Eye (tissue), 1 donor: ENCODE measurements at places on chromosomes 1 and 21.

DNA sequence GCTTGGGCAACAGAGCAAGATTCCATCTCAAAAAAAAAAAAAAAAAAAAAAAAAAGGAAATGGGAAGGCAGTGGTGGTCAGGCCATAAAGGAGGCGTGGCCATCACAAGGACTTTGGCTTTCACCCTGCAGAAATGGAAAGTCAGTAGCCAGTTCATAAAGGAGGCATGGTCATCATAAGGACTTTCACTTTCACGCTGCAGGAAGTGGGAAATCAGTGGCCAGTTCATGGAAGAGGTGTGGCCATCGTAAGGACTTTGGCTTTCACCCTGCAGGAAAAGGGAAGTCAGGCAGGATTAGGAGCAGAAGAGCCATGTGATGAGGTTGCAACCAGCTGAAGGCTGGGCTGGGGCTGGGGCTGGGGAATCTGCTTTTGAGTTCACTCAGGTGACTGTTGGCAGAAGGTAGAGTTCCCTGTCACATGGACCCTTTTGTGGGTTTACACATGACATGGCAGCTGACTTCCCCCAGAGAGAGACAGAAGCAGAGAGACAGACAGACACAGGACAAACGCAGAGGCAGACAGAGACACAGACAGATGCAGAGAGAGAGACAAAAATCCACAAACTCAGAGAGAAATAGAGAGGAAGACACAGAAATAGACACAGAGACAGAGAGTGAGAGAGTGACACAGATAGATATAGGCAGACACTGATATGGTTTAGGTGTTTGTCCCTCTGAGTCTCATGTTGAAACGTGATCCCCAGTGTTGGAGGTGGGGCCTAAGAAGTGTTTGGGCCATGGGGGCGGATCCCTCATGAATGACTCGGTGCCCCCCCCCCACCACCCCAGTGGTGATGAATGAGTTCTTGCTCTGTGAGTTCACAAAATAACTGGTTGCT, 263.9 kb upstream of the KAZN start:
- no peak for DNase-seq

DNA sequence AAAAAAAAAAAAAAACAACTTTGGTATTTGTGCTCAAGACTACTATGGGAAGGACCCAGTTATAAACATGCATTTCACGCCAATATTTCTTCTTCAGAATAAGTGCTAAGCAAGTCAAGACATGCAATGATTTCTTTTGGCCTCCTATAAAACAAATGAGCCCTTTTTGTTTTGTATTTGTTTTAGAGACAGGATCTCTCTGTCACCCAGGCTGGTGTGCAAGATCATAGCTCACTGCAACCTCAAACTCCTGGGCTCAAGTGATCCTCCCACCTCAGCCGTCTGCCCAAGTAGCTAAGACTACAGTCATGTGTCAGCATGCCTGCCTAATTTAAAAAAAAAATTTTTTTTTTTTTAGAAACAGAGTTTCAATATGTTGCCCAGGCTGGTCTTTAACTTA, 348.7 kb downstream of the PCP4 start:
- DNase-seq: no peak

GRCh38 chr1:207647671-207648333, 2.9 kb downstream of the CR1L start:
- no peak for DNase-seq

GRCh38 chr21:41112740-41113692, 54.9 kb upstream of the BACE2 start:
- DNase-seq: peak; percentile 89

DNA sequence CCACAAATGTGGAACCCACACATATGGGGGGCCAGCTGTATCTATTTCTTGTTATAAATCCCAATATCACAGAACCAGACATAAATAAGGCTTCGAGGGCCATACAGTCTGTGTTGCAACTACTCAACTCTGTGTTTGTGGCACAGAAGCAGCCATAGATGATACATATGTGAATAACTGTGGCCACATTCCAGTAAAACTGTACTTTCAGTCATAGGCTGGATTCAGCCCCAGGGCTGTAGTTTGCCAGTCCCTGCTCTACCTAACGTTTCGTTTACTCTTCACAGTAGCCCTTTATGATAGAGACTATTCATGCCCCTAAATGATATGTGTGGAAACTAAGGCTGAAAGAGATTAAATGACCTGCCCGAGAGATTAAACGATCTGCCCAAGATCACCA, 48.7 kb downstream of the FHAD1 start:
- no peak for DNase-seq

GRCh38 chr1:239963856-239964255, 127.8 kb upstream of the FMN2 start:
- DNase-seq: no peak

- DNase-seq: no peak
Measured at GRCh38 chr1:246790833-246791232, 66.6 kb downstream of the SCCPDH start.

- DNase-seq: peak; percentile 17
Measured at GRCh38 chr1:19577036-19577435, 67.1 kb upstream of the NBL1 start.

DNA sequence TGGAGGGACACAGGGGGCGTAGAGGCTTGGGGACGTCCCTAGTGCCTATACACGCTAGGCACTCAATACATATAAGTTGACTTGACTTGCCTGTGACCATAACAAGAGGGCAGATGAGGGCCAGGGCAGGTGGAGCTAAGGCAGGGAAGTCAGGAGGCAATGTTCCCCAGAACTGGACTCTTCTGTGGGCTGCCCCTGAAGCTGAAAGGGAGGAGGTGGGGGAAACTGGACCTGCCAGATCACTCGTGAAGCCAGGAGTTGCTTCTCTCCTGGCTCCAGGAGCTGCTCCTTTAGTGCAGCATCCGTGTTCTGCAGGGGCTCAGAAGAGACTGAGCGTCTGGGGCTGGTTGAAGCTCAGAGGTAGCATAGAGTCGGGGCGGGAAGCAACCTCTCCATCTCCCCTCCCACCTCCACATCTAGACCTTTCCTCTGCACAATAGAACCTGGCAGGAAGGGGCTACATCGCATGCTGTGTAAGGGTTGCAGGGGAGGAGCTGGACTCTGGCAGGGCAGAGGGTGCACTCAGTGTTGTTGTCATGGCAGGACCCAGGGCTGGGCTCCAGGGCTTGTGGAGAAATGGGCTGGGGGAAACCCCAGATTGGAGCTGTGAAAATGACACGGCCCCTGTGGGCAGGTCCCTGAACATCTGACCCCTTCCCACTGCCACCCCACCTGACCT, 2.9 kb upstream of the SEMA4A start:
- DNase-seq: no peak

GRCh38 chr1:38118976-38119375, 72.4 kb upstream of the POU3F1 start:
- DNase-seq: peak; percentile 56

DNA sequence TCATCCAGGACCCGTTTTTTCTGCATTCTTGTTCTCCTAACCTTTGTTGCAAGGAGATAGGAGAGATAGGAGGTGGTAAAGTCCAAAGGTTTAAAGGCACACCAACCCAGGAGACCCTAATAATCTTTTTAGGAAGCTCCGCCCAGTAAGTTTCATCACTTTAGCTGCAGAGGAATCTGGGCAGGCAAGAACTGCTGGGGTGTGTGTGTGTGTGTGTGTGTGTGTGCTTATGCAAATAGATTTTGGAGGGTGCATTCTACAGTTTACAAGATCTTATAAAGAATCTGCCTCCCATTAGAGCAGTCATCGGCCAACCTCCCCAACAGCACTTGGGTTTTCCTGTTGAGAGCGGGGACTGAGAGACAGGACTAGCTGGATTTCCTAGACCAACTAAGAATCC, 3.9 kb upstream of the IL10 start:
- no peak for DNase-seq

- peak; percentile 71 for DNase-seq
Measured at GRCh38 chr1:168084396-168085231, 52.1 kb downstream of the GPR161 start.

DNA sequence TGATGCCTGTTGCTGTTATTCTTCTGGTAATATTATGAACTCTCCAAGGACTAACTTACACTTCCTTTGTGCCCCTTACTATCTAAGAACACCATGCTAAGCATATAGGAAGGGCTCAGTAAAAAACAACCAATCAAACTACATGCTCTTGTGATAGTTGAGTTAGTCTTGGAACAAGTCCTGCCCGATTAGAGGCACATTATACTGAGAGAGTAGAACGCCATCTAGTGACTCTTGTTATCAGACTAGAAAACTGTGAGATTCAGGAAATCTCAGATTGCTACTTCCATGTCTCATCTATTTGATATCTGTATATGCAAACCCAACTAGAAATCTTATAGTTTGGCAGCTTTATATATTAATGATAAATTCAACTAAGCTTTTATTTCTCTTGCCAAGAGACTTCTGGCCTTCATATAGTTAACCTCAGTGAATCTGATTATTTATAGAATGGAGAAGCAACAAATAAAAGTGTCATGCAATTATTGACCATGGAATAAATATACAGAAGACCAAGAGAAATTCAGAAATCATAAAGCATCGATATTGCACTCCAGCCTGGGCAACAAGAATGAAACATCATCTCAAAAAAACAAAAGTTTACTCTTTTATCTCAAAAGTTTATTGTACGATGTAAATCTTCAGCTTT, 7.8 kb upstream of the SRRM1 start:
- DNase-seq: peak; percentile 81

DNA sequence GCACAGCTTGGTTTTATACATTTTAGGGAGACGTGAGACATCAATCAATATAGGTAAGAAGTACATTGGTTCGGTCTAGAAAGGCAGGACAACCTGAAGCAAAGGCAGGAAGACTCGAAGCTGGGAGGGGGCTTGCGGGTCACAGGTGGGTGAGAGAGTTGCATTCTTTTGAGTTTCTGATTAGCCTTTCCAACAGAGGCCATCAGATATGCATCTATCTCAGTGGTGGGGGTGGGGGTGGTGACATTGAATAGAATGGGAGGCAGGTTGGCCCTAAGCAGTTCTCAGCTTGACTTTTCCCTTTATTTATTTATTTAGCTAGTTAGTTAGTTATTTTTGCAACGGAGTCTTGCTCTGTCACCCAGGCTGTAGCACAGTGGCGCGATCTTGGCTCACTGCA, 85.6 kb downstream of the WDR4 start:
- DNase-seq: no peak

GRCh38 chr21:38824124-38824822, 18.5 kb downstream of the ETS2 start:
- DNase-seq: peak; percentile 39

GRCh38 chr1:33762109-33762830, 101.6 kb upstream of the HMGB4 start:
- peak; percentile 30 for DNase-seq

DNA sequence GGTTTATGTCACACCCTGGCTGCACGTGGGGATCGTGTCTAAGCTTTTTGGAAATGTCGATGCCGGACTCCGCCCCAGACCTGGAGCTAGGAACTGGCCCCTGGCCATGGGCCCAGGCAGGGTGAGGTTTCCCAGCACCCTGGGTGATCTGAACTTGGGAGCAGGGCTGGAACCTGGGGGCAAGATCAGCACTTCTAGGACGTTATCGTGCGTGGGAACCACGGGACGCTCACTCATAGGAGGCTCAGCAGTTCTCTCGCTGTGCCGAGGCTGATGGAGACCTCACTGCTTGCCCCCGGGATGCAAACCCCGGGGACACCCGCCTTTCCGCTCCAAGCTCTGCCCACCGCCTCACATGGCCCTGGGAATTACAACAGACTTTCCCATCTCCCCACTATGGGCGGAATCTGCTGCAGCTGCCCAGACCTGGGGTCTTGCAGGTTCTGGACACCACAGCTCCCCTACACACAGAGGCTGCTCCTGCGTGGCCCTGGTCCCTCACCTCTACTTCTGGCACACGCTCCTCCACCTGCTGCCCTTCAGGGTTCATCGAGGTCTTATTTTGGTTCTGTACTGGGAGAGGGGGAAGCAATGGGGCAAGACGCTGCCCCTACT, 35.9 kb downstream of the COL18A1 start:
- no peak for DNase-seq

DNA sequence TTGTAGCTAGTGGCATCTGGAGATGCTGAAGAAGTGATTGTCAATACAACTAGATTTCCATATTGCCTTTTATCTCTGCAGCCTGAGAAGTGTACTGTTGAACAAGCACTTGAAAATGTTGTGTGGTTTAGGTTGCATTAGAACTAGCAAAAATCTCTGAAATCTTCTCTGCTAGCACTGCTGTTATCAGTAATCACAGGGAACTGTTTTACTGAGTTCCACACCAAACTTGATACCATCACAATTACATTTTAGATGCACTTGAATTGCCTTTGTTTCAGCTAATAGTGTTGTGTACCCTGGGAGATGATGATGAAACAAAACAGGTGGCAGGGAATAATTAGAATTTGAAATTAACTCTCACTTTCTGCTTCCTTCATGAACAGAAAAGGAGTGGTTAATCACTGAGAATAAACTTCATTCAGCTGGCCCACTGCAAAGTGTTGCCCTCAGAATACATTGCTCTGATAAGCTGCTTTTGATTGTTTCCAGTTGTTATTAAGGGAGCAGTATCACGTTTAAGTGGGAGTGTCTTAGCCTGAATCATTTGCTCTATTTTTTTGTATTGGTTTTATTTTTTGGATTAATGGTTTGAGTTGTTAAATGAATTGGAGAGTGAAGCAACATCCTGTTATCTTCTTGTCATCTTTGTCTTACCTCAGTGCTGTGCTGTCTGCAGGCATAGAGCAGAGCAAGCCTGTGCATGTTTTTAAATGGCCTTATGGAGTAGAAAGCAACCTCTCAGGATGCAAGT, 13.0 kb downstream of the FAM20B start:
- no peak for DNase-seq

- peak; percentile 17 for DNase-seq
Measured at GRCh38 chr1:200556002-200556401, 64.5 kb downstream of the KIF14 start.

DNA sequence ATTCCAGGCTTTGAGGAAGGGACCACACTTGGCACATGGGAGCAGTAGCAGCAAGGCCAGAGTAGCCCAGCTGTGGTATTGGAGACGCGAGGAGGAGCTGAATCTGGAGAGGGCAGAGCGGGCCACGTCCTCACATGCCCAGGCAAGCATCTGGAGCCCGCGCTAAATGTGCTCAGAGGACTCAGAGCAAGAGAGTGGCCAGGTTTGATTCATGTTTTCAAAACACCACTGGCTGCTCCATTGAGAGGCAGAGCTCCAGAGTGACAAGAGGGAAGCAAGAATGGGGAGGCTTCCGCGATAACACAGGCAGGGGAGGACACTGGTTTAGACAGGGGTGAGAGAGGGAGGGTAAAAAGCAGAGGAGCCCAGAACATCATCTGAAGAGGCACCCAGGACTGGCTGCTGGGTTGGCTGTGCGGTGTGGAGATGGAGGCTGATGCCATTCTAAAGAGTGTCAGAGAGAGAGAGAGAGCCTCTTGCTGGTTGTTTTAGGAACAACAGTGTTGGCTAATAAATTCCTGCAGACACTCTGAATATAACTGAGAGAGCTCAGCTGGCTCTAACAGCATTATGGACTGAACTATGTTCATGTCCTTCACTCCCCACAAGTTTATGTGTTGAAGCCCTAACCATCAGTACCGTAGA, 32.3 kb downstream of the RCAN1 start:
- DNase-seq: peak; percentile 38

- DNase-seq: no peak
Measured at GRCh38 chr1:30523055-30524020, 200.0 kb downstream of the MATN1 start.

GRCh38 chr1:24351918-24352627, 32.9 kb downstream of the GRHL3 start:
- no peak for DNase-seq

- DNase-seq: no peak
Measured at GRCh38 chr21:26948194-26948593, 18.7 kb downstream of the ADAMTS5 start.
